Stimulated activated CD4-positive, alpha-beta T cell treated with anti-CD3 and anti-CD28 coated beads, Interleukin-4, amount 100 ng/mL, for 48 hours (primary cell): ENCODE measurements at places on chromosomes 11 and 22.
A peak's percentile ranks its signal among the peaks of the same experiment; 100 is the strongest.

GRCh38 chr11:39741066-39741465 is 1718.4 kb downstream of the LRRC4C start:
- DNase-seq: no peak

DNA sequence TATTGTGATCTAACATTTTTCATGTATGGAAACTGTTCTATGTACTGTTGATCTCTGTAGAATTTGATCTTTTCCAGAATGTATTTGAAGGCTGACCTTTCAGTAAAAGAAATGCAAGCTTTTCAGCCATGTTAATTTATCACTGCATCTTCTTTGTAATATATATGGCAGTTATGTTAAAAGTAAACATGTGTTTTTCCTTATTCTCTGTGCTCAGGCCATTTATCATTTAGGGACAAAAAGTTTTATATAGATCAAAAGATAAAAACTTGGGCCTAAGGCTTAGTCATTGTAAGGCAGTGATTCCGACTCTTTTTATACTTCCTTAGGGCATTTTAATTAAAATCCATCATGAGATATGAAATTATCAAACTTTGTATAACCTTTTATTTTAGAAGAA is 48.7 kb downstream of the KDM2A start:
- DNase-seq: no peak

DNA sequence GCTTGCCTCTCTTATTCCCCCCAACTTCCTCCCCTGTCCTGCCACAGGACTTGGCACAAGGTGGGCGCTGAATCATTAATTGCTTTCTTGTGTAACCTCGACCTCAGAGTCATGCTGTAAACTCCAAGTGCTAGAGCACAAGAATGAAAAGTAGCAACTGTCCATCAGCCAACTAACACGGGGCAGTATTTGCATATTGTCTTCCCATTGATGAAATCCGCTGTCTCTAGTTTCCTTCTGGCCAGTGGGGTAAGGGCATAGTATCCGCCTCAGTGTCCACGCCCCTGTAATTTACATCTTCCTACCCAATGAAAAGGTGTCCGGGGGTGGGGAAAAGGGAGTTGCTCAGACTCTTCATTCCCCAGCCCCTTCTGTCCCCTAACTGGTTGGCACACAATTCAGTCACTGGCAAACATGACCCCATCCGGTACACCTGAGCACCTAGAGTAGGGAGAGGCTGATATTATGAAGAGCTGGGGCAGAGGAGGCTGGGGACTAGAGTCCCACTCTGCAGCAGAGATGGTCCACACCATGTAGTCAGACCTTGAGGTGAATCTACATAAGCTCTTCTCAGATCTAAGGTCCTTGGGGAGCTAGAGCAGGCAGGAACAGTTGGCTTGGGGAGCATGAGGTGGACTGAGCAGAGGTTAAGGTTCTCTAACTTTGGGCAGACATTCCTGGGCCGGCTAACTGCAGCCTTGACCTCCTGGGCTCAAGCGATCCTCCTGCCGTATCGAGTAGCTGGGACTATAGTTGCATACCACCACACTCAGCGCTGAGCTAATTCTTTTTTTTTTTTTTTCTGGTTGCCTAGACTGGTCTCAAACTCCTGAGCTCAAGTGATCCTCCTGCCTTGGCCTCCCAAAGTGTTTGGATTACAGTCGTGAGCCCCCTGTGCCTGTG is 6.8 kb upstream of the GGA1 start:
- no peak for DNase-seq

DNA sequence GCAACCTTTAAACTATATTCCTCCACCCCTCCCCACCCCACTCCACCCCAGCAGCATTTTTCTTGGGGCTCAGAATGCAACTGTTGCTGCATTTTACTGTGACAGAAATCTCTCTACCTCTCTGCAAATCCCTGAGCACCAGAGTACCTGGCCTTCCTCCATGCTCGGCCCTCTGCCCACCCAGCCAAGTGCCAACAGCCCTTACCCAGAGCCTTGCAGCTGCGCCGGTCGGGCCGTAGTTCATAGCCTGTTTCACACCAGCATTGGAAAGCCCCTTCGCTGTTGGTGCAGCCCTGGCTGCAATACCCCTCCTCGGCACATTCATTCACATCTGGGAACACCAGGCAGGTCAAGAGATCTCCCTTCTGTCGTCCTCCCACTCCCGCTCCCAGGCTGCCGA is 23.4 kb downstream of the LRP4 start:
- no peak for DNase-seq

GRCh38 chr11:118015385-118015841 is 29.2 kb downstream of the IL10RA start:
- DNase-seq: no peak

GRCh38 chr11:44611687-44612434 is 46.4 kb downstream of the CD82 start:
- peak; percentile 38 for DNase-seq

DNA sequence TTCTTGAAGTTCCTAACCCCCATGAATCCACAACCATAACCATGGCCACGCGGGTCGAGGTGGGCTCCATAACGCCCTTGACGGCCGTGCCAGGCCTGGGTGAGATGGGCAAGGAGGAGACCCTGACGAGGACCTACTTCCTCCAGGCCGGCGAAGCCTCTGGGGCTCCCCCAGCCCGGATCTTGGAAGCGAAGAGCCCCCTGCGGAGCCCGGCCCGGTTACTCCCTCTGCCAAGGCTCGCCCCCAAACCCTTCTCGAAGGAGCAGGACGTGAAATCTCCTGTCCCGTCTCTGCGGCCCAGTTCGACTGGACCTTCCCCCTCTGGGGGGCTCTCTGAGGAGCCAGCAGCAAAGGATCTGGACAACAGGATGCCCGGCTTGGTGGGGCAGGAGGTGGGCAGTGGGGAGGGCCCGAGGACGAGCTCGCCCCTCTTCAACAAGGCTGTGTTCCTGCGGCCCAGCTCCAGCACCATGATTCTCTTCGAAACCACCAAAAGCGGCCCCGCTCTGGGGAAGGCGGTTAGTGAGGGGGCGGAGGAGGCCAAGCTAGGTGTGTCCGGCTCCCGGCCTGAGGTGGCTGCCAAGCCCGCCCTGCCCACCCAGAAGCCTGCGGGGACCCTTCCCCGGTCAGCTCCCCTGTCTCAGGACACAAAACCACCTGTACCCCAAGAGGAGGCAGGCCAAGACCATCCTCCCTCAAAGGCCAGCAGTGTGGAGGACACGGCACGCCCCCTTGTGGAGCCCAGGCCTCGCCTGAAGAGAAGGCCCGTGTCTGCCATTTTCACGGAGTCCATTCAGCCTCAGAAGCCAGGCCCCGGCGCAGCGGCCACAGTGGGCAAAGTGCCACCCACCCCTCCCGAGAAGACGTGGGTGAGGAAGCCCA is 75.7 kb downstream of the KIAA1671 start:
- DNase-seq: no peak

DNA sequence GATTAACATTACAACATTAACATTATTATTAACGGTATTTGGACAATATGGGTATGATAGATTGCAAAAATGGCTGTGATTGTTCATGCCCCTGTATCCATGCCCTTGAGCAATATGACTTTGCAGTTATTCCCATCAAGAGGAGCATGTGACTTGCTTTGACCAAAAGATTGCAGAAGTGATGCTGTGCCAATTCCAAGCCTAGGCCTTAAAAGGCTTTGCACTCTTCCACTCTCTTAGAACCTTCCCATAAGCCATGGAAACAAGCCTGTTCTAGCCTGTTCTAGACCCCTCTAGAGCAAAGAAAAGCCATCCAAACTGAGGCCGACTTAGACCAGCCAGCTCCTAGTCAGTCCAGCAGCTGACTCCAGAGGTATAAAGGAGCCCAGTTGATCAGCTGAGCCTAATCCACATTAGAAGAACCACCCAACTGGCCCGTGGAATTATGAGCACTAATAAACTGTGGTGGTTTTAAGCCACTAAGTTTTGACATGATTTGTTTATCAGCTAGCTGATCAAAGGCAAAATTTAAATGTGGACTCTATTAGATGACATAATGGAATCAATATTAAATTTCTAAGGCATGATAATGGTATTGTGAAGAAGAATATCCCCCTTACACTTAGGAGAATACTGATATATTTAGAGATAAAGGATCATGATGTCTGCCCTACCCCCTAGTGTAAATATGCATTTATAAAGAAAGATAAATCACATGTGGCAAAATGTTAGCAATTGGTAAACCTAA is 28.6 kb downstream of the RAB30 start:
- DNase-seq: no peak

DNA sequence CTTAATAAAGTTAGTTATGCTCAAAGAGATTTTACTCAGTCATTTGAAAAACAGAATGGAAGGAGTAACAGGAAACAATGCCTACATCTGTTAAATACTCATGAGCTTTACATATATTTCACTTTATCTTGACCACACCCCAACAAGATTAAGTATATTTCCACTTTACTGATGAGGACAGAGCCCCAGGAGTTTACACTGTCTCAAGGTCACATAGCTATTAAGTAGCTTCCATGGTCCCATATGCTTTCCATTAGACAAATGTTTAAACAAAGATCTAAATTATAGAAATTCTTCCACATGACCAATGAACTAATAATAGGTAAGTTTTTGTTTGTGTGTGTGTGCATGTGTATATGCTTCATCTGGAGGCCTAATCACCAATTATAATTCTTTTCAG is 30.2 kb downstream of the MRTFA start:
- DNase-seq: no peak

GRCh38 chr11:115643549-115644270 is 139.5 kb upstream of the CADM1 start:
- no peak for DNase-seq

GRCh38 chr11:1487851-1488574 is 1.4 kb upstream of the MOB2 start:
- no peak for DNase-seq

GRCh38 chr11:131108760-131109159 is 192.5 kb upstream of the SNX19 start:
- no peak for DNase-seq

DNA sequence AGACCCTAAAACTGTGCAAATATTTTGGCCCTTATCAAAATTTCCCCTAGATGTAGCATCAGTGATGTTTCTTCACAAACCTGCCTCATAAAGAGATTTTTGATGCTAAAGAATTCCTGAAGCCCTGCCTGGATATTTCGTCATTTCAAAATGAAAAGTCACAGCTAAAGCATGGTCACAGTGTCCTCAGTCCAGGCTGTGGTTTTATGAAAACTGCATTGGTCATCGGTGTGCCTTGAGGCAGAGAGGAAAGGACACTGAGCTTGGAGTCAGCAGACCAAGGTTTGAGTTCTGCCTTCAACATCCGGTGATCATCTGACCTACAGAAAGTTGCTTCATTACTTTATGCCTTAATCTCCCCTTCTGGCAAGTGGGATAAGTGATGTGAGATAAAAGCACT is 34.8 kb upstream of the ALKBH3 start:
- no peak for DNase-seq

DNA sequence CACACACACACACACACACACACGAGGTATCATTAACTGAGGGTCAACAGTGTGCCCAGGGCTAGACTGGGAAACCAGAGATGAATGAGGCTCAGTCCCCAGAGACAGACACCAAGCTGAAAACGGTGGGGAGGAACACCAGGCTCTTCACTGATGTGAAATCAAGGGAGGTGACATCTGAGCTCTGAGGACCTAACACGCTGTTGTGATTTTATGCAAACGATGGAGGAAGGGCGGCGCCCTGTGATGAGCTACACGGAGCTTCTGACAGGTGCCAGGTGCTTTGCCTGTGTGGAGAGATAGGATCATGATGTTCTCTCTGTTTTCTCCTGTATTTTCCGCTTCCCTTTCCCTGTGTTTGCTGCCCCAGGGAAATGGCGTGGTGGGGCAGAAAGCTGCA is 6.5 kb upstream of the CYB5R3 start:
- DNase-seq: no peak

DNA sequence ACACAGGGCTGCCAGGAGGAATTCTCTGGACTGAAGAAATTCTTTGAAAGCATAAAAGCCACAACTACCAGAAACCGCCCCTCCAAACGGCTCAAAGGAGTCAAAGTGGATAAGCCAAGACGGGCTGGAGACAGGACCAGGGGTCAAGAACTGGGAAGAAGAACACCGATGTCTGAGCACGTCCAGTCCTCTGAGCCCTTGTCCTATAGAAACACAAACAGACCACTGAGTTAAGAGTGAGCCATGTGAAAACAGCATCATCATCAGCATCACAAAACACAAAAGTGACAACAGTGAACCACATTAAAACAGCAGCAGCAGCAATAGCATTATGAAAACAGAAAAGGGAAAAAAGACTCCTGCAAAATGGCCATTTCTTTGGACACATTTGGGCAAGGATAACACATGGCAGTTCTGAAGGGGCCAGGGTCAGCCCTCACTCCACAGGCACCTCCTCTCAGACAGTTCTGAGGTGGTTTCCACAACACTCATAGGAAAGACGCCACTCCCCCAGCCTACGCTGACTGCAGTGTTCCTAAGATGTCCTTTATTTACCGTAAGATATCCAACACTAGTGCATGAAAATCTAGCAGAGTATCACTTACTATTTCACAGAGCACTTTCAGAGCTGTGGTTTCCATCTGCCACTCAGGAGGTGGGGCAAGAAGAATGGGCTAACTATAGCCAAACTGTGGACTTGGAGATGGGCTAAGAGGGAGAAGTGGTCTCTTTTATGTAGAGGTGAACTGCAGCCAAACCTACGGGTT is 28.6 kb upstream of the YPEL1 start:
- no peak for DNase-seq

GRCh38 chr11:11827272-11827671 is 14.5 kb upstream of the USP47 start:
- DNase-seq: no peak

- no peak for DNase-seq
These were observed 19.1 kb upstream of the KCNQ1OT1 start for GRCh38 chr11:2718817-2719438.

DNA sequence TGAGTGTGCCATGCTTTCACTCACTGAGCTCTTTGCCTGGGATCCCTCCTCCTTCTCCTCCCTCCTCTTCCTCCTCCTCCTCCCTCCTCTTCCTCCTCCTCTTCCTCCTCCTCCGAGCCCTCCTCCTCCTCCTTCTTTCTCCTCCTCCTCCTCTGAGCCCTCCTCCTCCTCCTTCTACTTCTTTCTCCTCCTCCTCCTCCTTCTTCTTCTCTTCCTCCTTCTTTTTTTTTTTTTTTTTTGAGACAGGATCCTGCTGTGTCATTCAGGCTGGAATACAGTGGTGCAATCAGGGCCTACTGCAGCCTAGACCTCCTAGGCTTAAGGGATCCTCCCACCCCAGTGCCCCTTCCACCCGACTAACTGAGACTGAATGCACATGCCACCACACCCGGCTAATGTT is 62.3 kb downstream of the DEUP1 start:
- DNase-seq: no peak

DNA sequence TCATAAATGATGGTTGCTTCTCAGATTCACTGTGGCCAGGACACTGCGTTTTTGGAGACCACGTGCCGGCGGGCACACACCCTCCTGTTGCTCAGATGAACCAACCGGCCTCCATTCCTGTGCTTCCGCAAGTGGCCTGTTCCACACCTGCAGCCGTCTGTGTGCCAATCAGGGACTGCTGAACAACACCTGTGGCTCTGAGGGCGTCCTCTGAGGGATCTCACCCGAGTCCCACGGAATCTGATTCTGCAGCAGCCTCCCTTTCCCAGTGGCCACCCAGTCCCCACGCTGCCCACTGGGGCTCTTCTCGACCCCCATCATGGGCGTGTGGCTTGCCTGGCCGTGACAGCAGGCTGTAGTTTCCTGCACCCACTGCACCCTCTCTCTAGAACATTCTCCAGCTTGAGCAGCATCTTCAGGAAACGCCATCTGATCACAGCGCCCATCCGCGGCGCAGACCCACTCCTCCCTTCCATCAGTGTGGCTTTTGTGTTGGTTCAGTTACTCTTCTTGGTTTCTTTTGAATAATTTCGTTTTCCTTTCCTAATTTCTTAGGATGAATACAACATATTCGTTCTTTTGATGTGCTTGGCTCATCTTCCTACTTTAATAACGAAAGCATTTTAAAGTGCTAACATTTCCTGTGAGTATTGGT is 100.3 kb upstream of the SLC22A12 start:
- DNase-seq: no peak
